ENCODE measurements at places on chromosomes 2 and 18. TPM values are rescaled to one million over a fixed set of nuclear protein-coding genes. Genes with fewer than 3 reads are reported as not detected.

DNA sequence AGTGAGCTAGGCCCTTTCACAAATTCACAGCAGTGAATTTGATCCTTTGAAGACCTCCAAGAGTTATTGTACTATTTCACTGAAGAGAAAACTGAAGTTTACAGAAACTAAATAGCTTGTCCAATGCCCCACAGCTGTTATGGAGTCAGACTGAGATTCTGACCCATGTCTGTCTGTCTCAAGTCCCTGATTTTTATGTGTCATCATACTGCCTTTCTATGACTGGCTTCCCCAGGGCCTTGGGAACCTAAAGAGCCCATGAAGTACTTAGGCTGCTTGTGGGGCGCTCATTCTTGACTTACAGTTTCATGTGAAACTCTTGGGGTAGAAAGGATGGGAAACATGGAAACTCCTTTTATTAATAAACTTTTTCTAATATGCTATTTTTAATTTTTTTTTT lies 107.7 kb downstream of the ATL2 start:
- no peak for DNase-seq

DNA sequence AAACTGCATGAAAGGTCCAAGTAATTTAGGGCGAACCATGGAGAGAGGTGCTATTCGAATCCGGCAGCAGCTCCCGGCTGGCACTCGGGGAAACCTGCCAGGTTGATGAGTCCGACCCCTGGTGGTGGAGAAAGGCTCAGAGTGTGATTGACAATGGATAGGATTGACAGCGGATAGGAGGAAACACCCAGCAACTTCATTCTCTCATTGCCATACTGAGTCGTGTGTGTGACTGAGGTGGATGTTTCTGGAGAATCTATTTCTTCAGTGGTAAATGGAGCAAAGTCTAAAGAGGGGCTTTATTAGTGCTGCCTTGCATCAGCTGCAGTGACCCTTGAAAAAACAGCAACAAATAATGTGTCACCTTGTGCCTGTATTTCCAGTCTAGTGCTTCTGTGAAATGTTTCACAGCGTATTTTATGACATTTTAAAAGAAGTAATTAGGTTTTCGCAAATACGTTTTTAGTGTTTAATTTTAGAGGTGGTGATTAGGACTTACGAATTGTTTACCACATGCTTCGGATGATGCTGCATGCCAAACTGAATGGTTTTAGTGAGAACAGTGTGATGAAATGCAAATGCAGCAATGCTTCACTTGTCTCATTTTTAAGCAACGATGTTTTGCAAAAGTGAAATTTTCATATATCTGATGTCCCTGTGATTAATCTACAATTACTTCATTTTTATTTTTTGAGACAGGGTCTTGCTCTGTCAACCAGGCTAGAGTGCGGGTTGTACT lies 102.0 kb downstream of the DCDC2C start:
- DNase-seq = no peak

DNA sequence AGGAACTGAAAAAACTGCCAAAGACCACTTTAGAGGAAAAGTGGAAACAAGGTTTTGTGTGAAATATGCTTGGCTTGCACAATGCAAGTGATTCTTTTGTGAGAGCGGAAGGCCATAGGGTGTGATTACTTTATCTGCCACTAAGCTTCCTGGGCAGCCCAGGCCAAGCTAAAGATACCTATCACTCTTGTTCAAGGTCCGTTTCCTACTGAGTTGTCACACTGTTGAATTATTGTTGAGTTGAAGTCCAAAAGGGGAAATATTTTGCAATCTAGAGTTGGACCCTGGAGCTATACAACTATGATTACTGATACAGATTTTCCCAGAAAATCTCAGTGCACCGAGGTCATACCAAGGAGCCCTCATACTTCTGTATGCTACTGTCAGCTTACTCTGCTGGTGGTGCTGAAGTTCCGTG lies 72.7 kb upstream of the CTAGE1 start:
- DNase-seq = no peak

DNA sequence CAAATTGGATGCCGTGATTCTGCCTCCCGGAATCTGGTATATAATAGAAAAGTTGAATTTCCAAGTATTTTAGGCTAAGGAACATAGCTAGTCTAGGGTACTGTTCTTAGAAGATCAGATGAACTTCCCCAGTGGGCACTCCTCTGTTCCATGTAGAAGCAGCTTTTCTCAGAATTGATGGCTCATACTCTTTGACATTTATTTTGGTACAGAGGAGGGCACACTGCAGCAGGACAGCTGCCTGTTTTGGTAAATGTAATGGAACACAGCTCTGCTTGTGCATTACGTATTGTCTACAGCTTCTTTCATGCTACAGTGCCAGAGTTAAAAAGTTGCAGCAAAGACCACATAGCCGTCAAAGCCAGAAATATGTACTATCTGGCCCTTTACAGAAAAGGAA lies 10.8 kb downstream of the YPEL5 start:
- no peak for DNase-seq

GRCh38 chr2:217410681-217410960 lies 550.8 kb upstream of the TNP1 start:
- no peak for DNase-seq

DNA sequence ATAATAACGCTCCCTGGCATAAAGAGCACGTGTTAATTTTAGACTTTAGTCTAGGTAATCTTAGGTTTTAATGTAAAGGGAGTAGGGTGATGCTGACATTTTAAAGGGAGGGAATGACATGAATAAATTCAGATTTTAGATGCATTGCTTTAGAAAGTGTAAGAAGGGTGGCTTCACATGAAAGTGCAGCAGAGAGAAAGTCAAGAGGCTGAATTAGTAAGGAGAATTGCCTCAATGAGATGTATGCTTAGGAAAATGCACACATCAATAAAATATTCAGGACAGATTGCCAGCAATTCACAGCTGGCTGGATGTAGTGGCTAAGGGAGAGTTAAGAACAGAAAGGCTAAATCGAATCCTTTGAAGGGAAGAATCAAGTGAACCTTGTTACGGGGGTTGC lies 165.5 kb upstream of the CDH19 start:
- no peak for DNase-seq

- DNase-seq = no peak
Measured at GRCh38 chr2:96647681-96648080, 5.1 kb downstream of the FER1L5 start.

GRCh38 chr18:43181711-43182110 lies 66.2 kb upstream of the RIT2 start:
- DNase-seq = no peak

DNA sequence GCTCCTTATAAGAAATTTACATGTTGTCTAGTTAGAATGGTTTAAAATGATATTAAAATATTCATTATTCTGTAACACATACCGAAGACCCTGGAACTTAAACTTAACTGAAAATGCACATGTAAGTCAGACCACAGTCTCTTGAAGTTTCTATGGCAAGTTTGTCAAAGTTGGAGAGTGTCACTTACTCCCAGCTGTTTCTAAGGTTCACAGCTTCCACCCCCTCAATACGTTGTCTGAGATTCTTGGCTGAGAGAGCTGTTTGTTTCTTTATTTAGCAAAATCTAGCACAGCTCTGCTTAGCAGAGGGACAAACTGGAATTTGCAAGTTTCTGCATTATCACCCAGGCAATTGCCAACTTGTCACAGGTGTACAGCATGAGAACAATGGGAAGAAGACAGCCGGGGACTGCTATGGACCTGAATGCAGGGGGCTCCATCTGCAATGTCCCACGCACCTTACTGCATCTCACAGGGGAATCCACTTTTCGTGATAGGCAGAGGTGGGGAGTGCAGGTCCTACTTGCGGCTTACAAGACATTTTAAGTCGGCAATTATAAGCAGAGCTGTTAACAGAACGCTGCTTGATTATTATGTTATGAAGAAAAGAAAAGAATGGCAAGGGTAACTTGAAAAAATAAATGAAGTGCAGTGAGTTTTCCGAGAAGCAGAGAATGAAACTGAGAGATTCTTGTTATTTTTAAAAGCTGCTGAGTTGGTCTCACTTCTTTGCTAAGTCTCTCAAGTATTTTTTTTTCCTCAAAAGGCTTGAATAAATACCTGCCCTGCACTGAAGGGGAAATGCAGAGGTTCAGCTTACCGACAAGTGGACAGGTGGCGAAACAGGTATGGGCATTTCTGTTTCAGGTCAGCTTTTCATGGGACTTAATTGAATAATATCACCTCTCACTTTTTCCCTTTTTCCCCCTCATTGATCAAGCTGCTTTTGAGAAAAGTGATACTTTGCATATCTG lies 1072.1 kb upstream of the FANCL start:
- DNase-seq = no peak

- no peak for DNase-seq
Measured at GRCh38 chr18:76528477-76529432, 33.7 kb upstream of the ZNF516 start.

DNA sequence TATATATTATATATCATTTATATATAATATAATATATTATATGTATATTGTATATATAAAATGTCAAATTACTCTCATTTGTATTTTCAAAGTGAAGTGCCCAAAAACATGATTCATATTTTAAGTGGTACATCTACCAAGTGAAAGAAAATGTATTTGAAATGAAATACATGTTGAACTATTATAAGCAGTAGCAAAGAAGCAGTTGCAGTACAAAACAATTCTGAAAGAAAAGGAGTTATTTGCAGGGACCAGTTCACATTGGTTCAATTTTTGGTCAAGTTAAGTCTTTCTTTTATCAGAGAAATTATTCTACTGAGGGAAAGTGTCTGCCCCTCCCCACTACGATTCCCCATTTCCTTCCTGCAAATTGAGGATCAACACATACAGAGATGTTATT lies 51.9 kb downstream of the APLF start:
- no peak for DNase-seq

- no peak for DNase-seq
Measured at GRCh38 chr2:121197369-121198091, 87.5 kb downstream of the TFCP2L1 start.

DNA sequence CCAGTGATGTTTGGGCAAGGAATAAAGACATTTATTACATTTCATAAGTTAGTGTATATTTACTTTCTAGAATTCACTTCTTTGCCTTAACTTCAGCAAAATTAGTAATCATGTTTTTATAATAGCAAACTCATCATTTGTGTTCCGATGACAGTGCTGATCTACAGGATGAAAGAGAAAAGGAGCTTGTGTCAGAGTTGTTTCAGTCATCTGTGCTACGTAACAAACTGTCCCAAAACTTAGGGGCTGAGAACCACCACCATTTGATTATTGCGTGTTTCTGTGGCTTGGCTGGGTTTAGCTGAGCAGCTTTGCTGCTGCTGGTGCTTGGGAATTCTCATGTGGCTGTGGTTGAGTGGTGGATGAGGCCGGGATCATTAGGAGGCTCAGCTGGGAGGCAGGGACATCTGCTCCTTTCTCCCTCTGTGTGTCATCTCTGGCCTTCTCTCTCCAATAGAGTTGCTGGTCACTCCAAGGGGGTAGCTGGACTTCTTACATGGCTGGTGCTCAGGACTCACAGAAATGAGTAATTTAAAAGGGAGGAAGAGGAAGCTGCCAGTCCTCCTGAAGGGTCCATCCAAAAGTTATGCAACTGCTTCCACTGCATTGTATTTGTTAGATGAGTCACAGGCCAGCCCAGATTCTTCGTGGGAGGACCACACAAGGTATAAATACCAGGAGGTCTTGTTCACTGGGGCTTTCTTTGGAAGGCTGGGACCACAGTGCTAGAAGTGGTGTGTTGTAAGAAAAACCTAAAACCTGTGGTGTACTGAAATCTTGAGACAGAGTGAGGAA lies 43.4 kb upstream of the HAAO start:
- DNase-seq = no peak

DNA sequence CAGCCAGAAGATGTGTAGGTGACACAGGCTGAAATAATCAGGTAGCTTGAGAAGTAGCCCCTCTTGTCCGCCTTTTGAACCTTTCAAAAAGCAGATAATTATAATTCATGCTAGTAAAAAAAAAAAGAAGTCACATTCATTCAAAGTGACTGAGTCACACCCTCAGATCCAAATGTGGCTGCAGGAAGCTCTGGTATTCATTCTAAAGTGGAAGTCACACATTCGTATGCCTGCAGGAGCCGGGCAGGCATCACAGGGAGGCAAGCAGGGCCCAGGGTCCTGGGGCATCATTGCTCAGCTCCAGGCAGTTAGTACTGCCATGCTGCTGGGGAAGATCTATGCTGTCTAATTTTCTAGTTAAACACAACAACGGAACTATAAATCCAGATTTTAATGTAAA lies 21.7 kb upstream of the RAB11FIP5 start:
- no peak for DNase-seq

- no peak for DNase-seq
Measured at GRCh38 chr2:64586883-64587481, 62.9 kb downstream of the AFTPH start.

- DNase-seq = no peak
Measured at GRCh38 chr2:122034344-122034743, 278.9 kb downstream of the TSN start.

DNA sequence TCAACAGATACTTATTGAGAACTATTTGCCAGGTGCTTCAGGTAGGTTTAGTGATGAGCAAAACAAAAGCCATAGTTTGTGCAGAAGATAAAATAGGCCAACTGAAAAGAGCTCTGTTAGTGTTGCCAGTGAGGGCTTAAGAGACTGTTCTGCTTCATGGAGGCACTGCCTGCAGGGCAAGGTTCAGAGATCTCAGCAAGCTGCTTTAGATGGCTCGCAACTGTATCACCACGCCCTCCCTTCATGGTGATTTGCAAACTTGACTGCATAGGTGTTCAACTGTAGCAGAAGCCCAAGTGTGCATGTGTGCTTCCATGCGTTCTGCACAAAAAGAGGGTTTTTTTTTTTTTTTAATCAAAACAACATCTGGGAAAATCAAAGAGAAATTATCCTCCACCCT lies 84.5 kb downstream of the RAPH1 start:
- no peak for DNase-seq

DNA sequence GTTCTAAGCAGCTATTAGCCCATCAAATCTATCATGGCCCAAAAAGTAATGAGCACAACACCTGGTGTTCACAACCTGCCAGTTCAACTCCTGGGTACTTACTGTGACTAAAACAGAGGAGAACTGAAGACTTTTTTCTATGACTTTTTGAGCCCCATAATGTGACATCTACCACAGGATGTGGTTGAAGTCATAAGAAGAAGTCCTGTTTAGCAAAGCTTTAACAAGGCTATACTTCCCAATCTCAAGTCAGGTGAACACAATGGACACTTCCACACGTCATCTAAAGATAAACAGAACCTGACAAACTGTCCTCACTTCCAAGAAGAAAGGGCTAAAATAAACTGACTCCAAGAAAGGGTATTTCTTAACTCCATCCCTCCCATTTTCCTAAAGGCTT lies 138.8 kb downstream of the ATAD2B start:
- no peak for DNase-seq

GRCh38 chr2:54042897-54043620 lies 72.3 kb upstream of the PSME4 start:
- DNase-seq = no peak

- peak; percentile 60 for DNase-seq
Measured at GRCh38 chr18:79955302-79956075, 4.0 kb upstream of the SLC66A2 start.

DNA sequence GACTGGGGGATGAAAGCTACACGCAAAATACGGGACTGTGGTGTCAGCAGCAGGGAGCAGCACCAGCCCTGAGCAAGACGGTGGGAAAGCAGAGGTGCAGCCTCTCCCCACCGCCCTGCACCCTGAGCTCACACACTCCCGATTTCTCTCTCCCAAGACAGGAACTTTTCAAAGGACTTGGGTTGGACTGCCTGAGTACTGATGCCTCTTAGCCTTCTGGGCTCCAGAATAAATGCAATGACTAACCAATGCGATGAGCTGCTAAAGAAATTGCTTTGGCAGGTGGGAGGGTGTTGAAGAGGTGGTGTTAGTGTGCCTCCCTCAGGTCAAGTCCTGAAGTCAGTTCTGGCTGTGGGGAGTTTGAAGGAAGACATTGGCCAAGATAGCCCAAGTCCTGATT lies 9.6 kb downstream of the TRIM54 start:
- no peak for DNase-seq

Gene DAW1
- total RNA-seq = not detected

Gene MSH6
- total RNA-seq = 140 TPM

Gene TSPYL6
- total RNA-seq = not detected

Gene RAB17
- total RNA-seq = not detected

Gene SETBP1
- 6.4 TPM for total RNA-seq

Data from activated CD4-positive, alpha-beta memory T cell treated with anti-CD3 and anti-CD28 coated beads for 36 hours (primary cell).